ENCODE measurements at places on chromosomes 4 and X.
A peak's percentile ranks its signal among the peaks of the same experiment; 100 is the strongest.

DNA sequence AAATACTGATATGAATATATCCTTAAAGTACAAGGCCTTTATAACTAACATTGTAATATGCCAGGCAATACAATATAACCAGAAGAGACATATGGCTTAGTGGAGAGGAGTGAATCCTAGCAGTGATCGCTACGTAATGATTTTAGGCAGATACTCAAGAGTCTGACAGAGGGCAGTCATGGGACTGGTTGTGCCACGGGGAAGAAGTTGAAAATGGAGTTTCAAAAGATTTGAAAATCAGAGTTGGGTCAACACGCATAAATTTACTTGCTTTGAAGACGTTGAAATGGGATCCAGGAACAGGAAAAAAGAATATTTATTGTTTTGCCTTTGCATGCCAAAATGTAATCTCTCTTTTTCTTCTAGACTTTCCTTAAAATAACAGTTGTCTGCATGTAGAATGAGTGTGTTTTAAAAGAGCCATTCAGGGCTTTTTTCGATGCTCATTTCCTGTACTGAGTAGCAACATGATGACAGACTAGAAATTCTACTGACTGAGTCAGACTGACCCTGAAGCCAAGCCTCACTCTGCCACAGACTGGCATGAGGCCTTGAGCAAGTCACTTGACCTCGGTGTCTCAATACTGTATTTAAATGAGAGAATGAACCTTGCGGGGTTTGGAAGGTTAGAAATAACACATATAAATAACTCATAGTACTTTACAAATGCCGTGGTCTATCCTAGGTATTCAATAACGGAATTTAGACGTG lies 8.1 kb upstream of the SMS start:
- DNase-seq, result no peak

- DNase-seq, result no peak
Observed at GRCh38 chr4:27692158-27692557, 831.5 kb downstream of the STIM2 start.

DNA sequence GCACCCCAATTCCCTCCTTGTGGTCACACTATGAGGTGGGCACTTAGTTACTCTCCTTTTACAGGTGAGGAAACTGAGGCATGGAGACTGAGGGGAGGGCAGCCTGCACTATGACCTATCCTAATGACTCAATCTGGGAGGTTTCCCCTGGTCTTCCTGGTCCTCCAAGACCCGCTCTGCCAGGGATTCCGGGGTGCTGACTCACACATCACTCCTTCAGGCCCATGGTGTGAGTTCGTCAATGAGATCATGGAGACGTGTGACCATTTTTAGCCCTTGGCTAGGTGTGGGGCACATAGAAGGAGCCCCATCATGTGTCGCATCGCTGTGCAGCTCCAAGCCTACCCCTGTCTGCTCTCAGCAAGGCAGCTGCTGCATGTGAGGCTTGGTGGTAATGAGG lies 32.4 kb upstream of the BCOR start:
- DNase-seq, result no peak

DNA sequence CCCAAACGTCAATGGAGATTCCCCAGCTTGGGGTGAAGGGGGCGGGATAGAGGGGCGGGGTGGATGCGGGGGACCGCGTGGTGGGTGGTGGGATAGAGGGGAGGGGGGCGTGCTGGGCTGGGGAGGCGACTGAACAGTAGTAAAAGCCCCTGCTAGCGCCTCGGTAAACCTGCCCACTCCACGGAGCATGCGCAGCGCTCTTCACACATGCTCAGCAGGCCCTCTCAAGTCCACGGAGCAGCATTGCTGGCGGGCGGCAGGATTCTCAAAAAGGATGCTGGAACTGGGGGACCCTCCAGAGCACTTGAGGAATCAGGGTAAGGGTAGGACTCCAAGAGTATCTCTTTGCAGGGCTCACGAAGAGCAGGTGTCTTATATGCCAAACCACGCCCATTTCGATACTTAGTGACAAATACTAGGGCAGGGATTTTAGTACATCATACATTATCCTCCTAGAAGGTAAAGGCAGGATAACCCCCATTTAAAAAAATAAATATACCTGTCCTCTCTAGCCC lies 378 bp upstream of the RPS6KA6 start:
- no peak for DNase-seq

- no peak for DNase-seq
Observed at GRCh38 chrX:138001226-138001625, 435.3 kb downstream of the ZIC3 start.

- DNase-seq, result no peak
Observed at GRCh38 chr4:126441173-126442035, 1126.6 kb downstream of the FAT4 start.

- no peak for DNase-seq
Observed at GRCh38 chr4:85107553-85107952, 141.1 kb upstream of the WDFY3 start.

DNA sequence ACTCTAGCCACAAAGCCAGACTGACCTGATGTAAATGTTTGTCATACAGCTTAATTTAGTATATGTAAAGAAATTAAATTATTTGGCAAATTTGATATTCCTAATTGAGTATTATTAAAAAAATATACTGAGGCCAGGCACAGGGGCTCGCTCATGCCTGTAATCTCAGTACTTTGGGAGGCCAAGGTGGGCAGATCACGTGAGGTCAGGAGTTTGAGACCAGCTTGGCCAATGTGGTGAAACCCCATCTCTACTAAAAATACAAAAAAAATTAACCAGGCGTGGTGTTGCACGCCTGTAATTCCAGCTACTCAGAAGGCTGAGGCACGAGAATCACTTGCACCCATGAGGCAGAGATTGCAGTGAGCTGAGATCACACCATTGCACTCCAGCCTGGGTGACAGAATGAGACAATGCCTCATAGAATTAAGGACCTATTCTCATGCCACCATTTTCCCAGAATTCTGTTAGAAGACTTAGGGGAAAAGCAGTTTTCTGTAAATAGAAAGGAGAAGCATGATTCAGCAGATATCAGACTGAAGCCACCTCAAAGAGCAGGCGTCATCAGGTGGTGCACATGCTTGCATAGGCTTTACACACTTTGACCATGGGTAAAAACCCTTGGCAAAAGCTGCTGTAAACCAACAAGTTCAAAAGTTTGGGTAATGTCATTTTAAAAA lies 6.1 kb downstream of the UBQLN2 start:
- no peak for DNase-seq

GRCh38 chr4:128550060-128550459 lies 259.4 kb upstream of the JADE1 start:
- no peak for DNase-seq

DNA sequence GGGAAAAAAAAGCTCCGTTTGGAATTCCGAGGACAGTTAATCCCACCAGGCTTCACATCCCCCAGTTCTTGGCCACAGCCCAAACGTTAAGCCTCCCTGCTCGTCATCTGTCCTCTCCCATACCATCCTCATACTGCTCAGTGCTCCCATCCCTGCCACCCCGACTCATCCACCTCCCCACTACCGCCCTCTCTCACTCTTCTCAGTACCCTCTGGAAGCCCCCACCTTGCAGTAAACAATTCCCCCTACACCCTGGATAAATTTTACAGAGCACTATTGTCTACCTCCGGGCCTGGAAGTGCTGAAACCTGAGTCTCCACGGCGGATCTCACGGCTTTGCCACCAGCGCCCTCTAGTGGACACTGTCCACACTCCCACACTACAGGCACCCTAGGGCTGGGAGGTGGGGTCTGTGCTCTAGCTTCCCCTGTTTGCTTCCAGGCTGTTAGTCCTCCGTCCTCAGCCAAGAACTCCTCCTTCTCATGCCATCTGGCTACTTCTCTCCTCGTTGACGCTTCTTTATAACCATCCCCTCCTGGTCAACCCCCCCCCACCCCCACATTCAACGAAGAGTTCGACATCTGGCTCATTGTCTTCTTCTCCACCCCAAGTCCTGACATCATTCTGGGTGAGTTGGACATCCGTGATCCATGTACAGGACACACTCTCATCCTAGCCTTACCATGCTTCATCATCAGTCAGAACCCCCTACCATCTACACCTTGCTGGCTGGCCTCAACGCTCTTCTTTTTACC lies 54.5 kb downstream of the RTL9 start:
- DNase-seq, result peak; percentile 49

- no peak for DNase-seq
Observed at GRCh38 chr4:5696341-5696740, 12.0 kb downstream of the EVC2 start.

DNA sequence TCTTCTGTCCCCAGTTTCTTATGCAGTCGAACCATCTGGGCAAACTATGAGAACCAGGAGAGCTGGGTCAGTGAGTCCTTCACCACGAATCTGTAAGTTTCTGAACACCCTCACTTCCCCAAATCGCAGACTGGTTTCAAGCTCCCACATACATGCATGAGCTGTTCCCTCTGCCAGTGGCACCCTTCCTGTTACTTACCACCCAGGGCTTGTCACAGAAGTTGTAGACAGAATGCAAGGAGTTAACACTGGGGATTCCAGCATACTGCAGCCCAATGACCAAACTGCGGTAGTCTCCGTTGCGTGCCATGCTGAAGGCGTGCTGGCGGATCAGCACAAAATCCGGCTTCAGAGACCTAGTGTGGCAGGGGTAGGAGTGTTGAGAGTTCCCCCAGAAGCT lies 14.6 kb downstream of the SYN1 start:
- DNase-seq, result no peak

GRCh38 chrX:22340022-22340616 lies 67.4 kb downstream of the CBLL2 start:
- DNase-seq, result no peak

GRCh38 chr4:52824603-52825459 lies 37.3 kb upstream of the RASL11B start:
- no peak for DNase-seq
